T-helper 1 cell (primary cell): ENCODE measurements at places on chromosomes 2 and 18.
A peak's percentile ranks its signal among the peaks of the same experiment; 100 is the strongest.

GRCh38 chr2:203453858-203454451 lies 81.1 kb downstream of the RAPH1 start:
- DNase-seq = no peak

DNA sequence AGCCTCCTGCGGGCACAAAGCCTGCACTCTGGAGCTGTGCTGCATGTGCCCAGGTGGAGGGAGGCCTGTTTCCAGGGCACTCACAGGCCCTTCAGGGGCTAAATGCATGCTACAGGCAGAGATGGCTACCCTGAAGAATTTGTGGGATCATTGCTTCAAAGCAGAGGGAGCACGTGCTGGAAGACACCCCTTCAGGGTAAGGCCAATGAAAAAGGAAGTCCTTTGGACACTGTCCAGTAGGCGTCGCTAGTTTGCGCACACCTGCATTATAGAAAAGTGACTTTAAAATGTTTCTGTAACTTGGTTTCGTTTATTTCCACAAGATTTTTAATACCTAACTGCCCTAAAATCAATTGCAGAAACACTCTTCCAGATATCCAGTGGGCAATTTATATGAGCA lies 325.3 kb downstream of the ZNF516 start:
- no peak for DNase-seq

GRCh38 chr2:170815311-170815710 lies 1.4 kb upstream of the GAD1 start:
- no peak for DNase-seq

DNA sequence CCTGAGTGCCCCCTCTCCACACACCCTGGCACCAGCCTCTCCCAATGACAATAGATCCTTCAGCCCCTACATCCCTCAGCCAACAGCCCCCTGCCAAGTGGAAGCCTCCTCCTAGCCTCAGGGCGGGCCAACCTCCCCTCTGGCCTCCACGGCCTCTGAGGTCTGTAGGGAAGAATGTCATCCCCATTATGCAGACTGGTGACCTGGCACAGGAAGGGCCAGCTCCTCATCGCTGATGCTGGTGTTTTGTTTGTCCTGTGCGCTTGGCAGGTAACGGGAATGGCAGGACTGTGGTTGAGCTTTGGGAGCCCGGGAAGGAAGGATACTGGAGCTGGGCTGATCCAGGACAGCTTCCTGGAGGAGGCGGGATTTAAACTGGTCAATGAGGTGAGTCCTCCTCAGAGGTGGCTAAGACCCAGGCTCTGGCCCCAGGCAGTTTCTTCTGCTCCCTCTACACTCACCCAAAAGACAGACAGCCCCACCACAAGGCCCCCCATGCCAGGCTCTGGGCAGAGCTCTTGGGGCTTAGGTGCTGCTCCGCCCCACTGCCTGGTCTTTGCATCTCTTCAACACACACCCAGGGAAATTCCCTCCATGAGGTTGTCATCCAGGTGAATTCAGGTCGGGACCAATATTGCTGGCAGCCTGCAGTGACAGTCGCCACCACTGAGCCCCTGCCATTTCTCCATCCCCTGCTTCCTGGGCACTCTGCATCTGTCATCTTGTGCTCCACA lies 75.2 kb upstream of the SMAD7 start:
- no peak for DNase-seq

DNA sequence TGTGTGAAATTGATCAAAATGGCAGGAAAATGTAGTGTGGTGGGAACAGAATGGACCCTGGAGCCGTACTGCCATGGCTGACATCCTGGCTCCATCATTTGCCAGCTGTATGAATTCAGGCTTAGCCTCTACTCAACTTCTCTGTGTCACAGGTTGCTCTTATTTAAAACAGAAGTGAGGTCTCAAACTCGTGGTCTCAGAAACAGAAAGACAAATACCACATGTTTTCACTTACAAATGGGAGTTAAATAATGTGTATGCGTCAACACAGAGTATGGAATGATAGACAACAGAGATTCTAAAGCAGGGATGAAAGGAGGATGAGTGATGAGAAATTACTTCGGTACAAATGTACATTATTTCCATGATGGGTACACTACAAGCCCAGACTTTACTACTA lies 227.4 kb downstream of the DCC start:
- DNase-seq = no peak

GRCh38 chr2:99727199-99727598 lies 237.4 kb upstream of the REV1 start:
- DNase-seq = no peak

DNA sequence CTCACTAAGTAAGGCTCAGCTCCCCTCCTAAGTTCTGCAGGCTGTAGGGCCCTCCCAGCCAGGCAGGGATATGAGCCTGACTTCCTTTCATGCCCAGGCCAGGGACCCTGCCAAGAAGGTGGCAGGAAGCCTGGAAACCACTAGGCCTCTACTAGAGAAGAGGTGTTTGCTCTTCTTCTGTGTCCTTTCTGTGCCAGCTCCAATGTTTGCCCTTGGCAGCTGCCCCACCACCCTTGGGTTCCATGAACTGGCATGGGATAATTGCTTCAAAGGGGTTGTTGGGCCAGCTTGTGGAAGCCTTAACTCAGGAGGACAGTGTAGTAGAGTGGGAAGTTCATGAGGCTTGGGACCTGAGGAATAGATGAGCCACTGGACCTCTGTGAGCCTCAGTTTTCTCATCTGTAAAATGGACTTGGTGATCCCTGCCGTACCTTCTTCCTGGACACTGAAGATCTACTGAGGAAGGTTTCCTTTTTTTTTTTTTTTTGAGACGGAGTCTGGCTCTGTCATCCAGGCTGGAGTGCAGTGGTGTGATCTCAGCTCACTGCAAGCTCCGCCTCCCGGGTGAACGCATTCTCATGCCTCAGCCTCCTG lies 3.9 kb downstream of the SLC35F6 start:
- no peak for DNase-seq

DNA sequence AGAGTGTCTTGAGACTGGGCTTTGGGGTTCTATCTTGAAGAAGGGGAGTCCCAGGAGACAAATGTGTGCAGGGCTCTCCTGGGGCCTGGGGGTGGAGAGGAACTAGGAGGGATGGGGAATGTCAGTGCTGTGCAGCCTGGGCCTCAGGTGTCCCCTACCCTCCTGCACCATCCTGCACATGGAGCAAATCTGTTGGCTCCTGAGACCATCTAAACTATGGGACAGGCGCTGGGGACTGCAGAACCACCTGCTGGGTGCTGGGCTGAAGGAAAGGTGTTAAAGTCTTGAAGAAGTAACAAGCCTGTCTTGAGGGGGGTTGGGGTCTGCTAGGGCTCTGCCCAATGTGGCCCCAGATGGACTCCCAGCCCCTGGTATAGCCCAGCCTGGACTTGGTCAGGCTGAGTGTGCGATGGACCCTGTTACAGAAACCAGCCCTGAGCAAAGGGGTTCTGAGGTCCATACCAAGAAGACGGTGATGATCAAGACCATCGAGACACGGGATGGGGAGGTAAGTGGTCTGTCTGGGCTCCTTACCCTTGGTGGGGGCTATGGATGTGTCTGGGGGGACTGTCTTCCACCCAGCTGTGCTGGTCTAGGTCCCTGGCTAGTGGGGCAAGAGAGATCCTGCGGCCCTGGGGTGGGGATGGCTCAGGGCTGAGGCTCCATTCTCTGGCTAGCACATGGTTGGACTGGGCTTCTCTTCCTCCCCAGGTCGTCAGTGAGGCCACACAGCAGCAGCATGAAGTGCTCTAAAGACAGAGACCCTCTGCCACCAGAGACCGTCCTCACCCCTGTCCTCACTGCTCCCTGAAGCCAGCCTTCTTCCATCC lies 7.3 kb downstream of the DES start:
- no peak for DNase-seq

GRCh38 chr2:170742000-170742399 lies 26.9 kb downstream of the SP5 start:
- no peak for DNase-seq

DNA sequence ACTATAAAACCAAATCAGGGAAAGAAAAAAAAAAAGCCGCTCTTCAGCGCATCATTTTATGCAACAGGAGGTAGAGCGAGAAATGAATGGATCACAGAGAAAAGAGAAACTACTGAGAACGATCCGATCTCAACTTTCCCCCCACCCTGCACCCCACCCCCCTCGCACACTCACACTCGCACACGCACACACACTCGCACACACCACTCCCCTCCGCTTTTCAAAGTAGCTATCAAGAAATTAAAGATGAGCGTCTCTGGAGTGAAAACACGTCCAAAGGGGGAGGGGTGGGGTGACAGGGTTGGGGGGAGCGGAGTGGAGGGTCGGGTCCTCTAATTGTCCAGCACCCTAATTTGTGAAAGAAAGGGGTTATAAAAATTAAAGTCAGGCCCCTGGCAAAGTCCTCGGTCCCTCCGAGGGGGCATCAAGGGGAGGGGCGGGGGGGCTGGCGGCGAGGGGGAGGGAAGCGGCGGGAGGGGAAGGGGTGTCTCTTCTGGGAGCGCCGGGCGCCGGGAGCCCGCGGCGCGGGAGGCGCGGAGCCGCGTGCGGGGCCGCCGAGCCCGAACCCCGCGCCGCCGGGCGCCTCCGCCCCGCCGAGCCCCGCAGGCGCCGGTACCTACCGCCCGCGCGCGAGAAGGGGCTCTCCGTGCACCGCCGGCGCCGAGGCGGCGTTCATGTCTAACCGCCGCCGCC lies 428 bp downstream of the TCF4 start:
- DNase-seq = no peak

DNA sequence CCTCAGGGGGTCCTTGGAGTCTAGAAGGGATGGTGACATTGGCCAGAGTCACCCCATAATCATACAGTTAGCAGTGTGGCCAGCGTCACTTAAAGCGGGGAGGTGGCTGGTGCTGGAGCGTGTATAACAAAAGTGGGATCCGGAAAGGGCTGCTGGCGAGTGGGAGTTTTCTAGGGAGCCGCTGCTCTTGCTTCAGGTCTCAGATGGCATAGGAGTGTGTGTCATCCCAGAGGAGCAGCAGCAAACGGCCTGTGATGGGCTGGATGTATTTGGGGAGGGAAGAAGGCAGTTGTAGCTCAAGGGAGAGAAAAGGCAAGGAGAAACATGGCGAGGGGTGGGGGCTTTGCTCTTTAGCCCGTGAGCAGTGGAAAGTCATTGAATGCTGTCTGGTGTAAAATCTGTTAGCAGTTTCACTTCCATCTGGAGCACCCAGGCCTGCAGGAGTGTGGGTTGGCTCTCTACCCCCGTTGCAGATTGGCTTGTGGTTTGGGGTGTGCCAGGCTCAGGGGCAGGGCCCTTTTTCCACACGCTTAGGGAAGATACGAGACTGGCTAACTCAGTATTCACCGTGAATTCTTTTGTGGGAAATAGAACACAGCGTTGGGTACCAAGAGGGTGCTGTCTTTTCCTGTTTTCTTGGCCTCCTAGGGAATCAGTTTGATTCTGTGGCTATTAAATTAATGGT lies 120.5 kb downstream of the AGAP1 start:
- DNase-seq = no peak

DNA sequence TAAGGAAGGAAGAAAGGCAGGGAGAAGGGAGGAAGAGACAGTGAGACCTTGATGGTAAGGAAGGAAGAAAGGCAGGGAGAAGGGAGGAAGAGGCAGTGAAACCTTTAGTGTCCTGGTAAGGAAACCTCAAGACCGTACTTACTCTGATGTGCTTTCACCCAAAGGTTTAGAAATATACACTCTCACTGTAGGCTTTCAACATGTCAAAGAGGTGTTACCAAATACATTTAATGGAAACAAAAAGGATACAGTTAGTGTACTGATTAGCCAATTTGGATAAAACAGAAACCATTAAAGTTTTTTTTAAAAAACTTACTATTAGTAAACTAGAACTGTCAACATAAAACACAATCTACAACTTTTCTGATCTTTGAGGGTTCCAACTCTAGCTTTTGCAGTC lies 7.1 kb downstream of the FBXO15 start:
- DNase-seq = no peak

DNA sequence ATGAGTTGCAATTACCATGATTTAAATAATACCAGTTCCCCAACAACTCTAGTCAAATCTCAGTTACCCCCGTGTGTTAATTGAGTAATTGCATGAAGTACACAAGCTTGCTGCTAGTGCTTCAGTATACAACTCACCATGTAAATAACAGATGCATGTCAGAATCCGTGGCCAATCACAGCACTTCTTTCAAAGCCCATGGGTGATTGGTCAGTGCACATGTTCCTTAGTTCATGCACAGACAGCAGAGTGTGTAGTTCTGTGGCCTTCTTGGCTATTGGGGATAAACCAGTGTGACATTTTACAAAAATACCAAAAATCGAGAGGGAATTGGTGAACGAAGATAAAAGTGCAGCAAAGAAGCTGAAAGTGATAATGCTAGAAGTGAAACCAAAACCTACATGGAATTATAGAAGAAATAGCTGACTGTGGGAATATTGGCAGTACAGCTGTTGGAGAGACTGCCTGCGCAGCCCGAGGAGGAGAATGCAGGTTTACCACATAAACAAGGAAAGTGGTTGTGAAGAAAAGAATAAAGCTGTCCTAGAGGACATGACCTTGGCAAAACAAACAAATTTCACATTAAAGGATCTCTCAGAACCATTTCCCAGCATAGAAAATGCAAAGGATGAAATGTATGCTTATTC lies 59.4 kb downstream of the NEDD4L start:
- DNase-seq = no peak

DNA sequence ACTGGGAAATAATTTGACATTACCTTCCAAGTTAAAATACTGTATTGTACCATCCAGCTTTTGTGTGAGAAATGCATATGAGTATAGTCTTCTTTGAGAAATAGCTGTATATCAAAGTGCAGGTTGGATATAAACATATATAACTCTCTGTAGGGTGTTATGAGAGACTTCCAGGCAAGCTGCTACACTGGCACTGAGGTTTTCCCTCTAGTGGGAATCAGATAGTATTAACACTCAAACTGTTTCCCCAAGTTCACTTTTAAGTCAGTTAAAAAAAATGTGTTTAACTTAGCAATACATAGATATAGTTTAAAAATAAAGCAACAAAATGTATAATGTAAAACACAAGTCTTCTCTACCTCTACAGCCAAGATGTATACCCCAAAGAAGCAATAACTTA lies 368.4 kb upstream of the SLC8A1 start:
- no peak for DNase-seq

- peak; percentile 44 for DNase-seq
These were observed 176.9 kb upstream of the MC4R start for GRCh38 chr18:60549338-60549960.

DNA sequence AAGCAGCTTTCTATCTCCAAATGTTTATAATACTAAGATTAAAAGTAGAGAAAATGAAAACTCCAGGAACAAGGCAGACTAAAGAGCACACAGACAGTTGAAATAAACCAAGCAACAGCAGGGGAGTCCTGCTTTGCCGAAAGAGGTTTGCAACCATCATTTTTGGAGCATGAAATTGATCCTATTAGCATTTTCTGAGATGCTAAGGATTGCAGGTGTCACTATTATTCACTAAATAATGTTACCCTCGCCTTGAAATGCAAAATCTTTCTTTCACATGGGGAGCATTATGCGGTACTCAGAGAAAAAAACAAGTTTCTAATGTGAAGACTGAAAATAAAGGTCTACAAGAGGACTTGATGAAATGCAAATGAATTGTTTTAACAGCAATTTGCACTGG lies 81.7 kb upstream of the DNAJC10 start:
- no peak for DNase-seq

DNA sequence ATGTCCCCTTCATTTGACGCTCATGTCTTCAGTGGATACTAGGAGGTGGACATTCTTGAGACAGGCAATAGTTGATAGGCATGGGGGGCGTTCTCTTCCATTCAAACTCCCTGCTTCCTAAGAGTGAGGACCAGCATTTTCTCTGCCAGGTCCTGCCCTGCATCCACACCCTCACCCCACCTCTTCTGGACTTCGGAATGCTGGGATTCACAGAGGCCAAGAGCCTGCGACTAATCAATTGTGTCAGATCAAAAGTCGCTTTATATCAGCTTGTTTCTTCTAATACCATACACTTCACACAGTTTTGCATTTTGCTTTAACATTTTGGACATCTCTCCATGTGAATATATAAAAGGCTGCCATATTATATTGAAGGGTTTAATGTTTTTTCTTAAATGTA lies 210.7 kb downstream of the CCDC102B start:
- DNase-seq = no peak
